T-helper 1 cell (primary cell): ENCODE measurements at places on chromosomes 6 and 20.

DNA sequence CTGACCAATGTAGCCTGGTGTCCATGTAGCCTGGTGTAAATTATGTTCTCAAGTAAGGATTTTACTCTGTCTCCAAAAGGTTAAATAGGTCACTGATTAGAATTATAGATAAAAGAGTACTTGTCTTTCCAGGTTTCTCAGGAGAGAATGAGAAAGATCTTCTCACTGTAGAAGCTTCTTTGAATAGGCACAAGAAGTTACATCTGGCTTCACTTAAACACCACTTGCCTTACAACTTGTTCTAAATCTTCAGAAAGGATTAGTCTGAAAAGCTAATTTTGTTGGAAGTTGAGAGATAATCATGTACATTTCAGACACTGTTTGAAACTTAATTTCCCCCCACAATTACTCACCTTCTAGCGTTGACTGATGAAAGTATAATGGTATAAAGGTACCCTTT is 275.3 kb downstream of the FARS2 start:
- DNase-seq, result no peak

GRCh38 chr20:53776858-53777257 is 183.2 kb upstream of the ZNF217 start:
- no peak for DNase-seq

DNA sequence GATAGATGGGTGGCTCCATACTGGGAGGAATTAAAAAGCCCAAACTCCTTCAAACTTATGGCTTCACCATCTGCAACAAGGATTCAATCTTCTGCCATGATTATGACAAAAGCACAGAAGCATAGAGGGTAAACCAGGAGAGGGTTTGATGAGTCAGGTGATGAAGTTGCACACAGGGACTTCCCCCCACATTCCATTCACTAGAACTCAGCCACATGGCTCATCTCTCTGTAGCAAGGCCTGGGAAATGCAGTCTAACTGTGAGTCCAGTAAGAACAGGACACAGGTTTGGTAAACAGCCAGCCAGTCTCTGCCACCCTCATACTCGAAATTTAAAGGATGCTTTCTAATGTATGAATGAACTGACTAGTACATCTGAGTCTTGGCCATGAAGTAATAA is 142.9 kb downstream of the HIVEP2 start:
- no peak for DNase-seq

- peak; percentile 11 for DNase-seq
These were observed 181.8 kb downstream of the SASH1 start for GRCh38 chr6:148524471-148524882.

GRCh38 chr6:153898360-153899059 is 140.5 kb upstream of the OPRM1 start:
- DNase-seq, result no peak
